ENCODE measurements at places on chromosomes 5 and 9. TPM values are rescaled to one million over a fixed set of nuclear protein-coding genes. Genes with fewer than 3 reads are reported as not detected.

- ATAC-seq = peak; percentile 37
These were observed 12.9 kb downstream of the GLDC start for GRCh38 chr9:6632516-6633183.

- ATAC-seq = no peak
These were observed 3.5 kb downstream of the SURF1 start for GRCh38 chr9:133352635-133353340.

The EIF4E1B gene
- total RNA-seq = 0.58 TPM

DNA sequence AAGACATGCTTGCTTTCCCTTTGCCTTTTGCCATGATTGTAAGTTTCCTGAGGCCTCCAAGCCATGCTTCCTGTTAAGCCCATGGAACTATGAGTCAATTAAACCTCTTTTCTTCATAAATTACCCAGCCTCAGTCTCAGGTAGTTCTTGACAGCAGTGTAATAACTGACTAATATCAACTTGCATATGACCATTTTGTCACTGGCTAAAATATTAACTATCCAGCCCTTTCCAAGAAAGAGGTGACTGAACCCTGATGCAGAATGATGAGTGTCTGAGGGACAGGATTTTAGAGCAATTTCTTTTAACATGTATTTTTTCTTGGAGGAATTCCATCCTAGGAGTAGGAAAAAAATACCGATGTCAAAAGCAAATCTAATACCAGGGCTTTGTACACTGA, 266.1 kb downstream of the SEMA5A start:
- no peak for ATAC-seq

GRCh38 chr5:108122702-108123101, 259.2 kb downstream of the FBXL17 start:
- no peak for ATAC-seq

DNA sequence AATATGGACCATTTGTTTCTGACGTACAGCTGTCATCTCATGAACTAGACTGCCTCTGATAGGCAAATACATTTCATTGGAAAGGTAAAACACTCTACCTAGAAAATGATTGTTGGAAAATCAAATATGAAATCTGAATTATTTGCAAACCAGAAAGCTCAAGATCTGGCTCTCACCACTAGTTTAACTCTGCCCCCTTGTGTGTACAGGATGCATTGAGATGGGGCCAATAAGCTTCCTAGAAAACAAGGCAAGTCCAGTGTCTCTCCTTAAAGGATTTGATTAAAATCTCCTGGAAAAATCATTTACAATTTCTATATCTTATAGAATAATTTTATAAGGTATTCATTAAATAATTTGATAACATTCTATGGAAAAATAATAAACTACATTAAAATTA, 311.9 kb upstream of the ANKH start:
- no peak for ATAC-seq

The FSTL4 gene
- 1.7 TPM for total RNA-seq

- ATAC-seq = no peak
These were observed 31.4 kb upstream of the TTLL11 start for GRCh38 chr9:122124528-122124927.

- peak; percentile 50 for ATAC-seq
These were observed 671.1 kb downstream of the TAF11L14 start for GRCh38 chr5:18305288-18305924.

DNA sequence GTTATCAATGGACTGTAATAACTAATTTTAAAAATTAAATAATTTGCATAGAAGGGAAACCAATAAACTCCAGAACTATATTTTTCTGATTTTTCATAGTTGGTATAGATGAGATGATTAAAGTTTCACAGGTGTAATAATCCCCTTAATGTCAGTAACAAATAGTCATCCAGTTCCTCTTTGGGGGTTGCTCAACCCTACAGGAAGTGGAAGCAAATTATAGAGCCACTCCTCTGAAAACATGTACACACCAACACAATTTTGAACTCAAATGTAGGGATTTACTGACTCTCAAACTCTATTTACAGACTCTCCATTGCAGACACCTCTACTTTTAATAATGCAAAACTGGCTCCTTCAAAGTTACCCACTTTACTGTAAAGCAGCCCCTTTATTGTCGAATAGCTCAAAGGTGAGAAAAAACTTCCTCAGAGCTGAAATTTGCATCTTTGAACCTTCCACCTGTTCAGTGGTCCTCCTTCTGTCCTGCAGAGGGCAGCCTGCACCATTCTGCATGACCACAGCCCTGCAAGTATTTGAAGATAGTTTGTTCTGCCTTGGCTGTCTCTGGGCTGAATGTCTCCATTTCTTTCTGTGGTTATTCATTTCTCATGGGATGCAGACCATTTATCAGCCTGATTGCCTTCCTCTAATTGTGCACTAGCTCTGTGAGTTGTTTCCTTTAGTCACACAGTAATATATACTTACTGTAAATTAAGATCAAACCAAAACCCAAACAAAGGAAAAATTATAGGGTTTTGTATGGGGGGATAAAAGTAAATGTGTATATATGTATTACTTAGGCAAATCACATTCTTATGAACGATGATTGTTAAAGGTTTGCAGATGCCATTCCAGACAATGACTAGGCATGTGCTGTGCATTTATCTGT, 383.2 kb upstream of the SGCD start:
- ATAC-seq = peak; percentile 75

- no peak for ATAC-seq
These were observed 20.9 kb upstream of the CCDC112 start for GRCh38 chr5:115317320-115317719.

- ATAC-seq = no peak
These were observed 485.2 kb upstream of the KIF2A start for GRCh38 chr5:61820836-61821235.

DNA sequence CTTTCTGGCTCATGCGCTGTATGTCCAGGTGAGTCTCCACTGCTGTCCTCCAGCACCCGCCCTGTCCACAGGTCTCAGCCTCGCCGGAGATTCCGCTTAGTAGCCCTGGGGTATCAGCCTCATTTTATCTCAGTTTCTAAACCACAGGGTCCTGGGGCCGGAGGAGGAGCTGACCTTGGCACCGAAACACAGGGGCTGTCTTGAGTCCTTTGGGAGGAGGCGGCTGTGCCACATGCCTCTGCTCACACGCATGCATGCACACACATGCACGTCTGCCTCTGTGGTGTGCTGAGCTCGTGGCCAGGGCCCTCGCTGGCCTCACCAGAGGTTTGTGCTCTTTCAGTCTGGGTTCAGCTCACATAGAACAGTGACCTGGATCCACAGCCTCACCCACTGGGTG, 23.3 kb downstream of the TRIP13 start:
- no peak for ATAC-seq

The KLF9 gene
- 0.79 TPM for total RNA-seq

The ARRDC1 gene
- 30.2 TPM for total RNA-seq

GRCh38 chr5:149288436-149288835, 16.8 kb downstream of the AFAP1L1 start:
- no peak for ATAC-seq

DNA sequence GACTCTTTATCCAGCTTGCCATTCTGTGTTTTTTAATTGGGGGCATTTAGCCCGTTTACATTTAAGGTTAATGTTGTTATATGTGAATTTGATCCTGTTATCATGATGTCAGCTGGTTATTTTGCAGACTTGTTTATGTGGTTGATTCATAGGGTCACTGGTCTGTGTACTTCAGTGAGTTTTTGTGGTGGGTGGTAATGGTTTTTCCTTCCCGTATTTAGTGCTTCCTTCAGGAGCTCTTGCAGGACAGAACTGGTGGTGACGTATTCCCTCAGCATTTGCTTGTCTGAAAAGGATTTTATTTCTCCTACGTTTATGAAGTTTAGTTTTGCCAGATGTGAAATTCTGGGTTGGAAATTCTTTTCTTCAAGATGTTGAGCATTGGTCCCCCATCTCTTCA, 381.1 kb downstream of the MAN2A1 start:
- no peak for ATAC-seq

GRCh38 chr5:98771382-98772109, 1.9 kb upstream of the RGMB start:
- ATAC-seq = no peak

DNA sequence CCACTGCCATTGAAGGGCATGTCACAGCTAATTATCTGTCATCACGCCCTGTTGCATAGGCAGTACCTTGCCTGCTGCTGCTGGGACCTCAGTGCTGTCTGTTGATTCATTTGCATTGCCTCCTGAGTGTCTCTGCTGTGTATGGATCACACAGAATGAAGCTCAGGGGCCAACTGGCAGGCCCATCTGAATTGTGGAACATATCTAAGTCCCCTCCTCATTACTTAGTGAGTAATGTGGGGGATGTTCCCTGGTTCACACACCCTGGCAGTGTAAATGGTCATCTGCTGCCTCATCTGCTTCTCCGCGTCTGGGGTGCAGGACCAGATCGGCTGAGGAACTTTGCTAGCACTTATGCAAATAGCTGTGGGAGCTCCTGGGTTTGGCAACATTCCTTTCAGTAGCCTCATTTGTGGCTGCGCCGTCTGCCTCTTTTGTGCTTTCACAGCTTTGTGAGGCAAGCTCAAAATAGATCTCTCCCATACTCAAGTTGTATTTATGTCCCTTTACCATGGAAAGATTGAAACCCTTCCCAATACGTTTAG, 25.4 kb downstream of the TYRP1 start:
- ATAC-seq = peak; percentile 98

GRCh38 chr9:115364991-115365390, 247.0 kb upstream of the TNC start:
- ATAC-seq = no peak

- peak; percentile 74 for ATAC-seq
These were observed 18.7 kb downstream of the KCNIP1 start for GRCh38 chr5:170522211-170523141.

DNA sequence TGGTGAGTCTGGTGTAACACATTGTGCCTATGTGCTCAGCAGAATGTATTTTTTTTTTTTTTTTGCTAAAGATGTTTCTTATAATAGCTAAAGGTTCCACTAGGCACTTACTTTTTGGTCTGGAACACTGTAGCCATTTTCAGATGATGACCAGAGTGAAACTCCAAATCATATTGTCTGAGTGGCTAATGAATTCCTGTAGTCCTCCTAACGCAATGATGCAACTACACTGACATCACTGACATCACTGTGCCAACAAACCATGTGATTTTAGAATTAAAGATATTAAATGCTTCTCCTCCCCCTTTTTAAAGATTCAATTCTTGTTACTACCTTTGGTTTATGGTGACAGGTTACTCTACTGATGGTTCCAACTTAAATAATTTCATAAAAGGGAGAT, 28.8 kb downstream of the JAKMIP2 start:
- ATAC-seq = no peak

The PCDHB6 gene
- total RNA-seq = 2.9 TPM

The SMIM33 gene
- total RNA-seq = 0.42 TPM

DNA sequence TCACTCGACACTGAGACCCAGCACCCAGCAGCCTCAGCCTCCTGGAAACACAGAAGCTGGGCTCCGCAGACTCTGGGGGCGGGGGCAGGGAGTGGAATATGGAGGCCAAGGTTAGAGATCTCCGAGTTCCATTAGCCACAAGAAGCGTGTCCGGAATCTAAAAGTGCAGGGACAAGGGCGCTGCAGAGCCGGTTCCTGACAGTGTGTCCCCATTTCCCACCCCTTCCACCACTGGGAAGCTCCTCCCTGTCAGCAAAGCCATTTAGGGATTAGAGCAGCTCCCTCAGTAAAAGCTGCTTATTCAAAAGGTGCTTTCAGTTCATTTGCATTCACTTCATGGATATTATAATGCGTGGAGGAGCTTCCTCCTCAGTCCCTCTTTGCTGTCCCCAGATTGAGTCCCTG, 74.1 kb upstream of the HSPA9 start:
- ATAC-seq = peak; percentile 2

- peak; percentile 55 for ATAC-seq
These were observed 310.4 kb upstream of the ZNF608 start for GRCh38 chr5:125056671-125057485.

- ATAC-seq = no peak
These were observed 9.2 kb upstream of the TAF1L start for GRCh38 chr9:32644698-32645097.

DNA sequence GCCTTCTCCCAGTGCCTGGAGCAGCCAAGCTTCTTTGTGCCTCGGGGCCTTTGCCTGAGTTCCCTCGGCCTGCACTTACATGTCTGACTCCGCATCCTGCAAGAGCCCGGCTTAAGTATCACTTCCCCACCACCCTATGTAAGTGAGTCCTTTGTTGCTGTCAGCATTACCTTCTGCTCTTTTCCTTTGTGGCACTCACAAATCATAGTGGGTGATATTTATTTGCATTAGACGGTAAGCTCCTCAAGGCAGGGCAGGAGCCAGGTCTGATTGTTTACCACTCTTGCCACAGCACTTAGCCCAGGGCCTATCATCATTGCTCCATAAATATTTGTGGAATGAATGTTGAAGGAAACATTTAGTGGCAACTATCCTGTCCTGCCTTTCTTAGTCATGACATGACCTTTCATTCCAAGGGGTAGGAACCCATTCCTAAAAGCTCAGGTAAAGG, 4.8 kb downstream of the GM2A start:
- ATAC-seq = no peak

DNA sequence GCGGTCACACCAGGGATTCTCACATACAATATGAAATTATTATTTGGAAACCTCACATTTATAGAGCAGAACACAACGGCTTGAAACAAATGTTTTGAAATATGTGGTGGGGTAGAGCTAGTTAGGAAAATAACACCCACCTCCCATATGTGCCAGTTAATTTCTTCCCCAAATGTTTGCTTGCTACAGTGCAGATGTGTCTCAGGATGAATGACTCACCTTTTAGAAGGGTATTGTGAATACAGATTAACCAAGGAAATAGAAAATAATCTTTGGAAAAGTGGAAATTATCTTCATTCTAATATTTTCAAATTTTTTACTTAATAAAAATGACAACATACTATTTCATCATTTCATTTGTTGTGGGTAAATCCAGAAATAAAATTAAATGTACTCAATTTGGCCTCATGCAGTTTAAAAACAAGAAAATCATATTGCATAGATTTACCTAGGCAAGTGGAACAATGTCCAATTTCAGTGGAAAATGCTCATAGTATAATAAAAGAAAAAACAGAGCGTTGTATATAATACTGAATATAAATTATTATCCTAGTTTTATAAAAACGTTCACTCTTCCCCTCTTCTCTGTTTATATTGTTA, 39.3 kb upstream of the RICTOR start:
- ATAC-seq = no peak

DNA sequence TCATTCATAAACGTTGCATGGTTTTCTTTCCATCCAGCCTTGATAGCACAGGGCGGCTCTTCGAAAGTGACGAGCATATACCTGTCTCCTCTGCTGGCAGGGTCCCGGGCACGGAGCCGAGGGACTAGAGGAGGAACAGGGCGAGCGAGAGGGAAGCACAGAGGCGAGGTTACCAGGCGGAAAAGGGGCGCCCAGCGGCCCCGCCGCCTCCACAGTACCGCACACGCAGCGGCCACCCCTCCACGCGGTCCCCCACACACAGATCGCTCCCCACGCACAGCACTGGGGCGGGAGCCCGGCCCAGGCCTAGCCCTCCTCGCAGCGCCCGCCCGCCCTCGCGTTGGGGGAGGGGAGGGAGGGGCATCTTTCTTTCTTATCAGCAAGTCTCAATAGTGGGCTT, 296.6 kb upstream of the DAB2 start:
- no peak for ATAC-seq

- ATAC-seq = no peak
These were observed 31.6 kb downstream of the DAB2IP start for GRCh38 chr9:121682926-121683515.

The SCGB3A2 gene
- total RNA-seq = 0.50 TPM

Data from motor neuron (in vitro differentiated cells).